ENCODE measurements at places on chromosomes 7 and 10.

- DNase-seq: no peak
These were observed 31.5 kb downstream of the TCF7L2 start for GRCh38 chr10:112981553-112981952.

DNA sequence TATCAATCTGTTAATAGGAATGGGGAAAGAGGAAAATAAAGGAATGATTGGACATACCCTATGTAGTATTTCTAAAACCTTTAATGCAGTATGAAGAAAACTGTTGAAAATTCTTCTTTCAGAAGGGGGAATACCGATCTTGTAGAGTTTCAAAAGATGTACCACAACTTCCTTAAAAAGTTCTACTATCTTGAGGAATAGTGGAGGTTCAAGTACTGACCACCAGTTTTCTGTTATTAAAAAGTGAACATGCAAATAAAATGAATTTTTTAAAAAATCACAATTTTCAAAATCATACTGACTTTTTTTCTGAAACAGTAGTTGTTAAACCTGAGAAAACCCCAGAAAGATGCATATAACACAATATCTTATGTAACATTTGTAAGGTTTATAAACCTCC, 86.5 kb downstream of the HERC4 start:
- no peak for DNase-seq

- no peak for DNase-seq
These were observed 55.8 kb upstream of the FGFR2 start for GRCh38 chr10:121654021-121654545.

DNA sequence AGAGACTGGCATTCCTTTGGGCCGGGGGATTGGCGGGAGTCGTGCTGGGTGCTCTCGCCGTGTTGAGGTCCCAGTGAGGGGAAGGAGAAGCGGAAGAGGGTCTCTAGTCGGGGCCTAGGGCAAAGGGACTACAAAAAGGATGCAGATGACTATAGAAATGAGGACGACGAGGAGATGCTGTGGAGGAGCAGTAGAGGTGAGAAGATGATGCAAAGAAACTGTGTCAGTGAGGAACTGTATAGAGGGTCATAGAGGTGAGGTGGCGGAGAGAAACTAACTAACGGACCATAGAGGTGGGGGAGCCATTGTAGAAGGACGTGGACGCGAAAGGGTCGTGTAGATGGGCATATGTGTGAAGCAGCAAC, 324 bp downstream of the TWNK start:
- no peak for DNase-seq

GRCh38 chr7:102426268-102427018, 6.9 kb upstream of the ORAI2 start:
- no peak for DNase-seq

- peak; percentile 69 for DNase-seq
These were observed 189.3 kb downstream of the PRPF18 start for GRCh38 chr10:13775786-13776775.

DNA sequence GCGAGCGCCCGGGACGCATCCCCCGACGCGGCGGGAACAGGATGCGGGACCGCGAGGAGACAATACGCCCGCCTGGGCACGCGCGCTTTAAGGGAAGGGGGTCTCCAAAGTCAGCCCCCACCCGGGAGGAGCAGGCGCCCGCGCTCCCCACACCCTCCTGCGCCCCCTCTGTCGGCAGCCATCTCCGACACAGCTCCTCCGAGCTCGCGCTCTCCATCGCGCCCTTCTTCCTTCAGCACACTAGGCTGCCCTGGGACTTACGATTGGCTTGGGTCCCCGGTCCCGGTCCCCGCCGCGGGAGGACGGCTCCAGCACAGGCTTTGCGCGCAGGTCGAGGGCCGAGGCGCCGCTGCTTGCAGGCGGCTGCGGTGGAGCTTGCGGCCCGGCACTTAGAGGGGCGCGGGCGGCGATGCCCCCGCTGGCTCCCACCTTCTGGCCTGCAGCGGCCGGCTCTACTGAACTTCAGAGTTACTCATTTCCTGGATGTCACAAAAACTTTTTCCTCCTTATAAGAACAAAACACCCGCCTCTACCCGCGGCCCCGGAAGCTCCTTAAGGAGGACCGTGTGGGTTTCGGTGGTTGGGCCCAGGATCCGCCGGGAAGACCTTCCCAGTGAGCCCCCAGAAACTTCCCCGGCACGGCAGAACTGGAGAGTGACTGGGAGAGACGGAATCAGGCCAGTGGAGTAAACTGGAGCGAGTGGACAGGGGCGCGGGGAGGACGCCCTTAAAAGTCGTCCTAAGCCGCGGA, at the start of gene ITPRIP:
ITPRIP (minus strand) TSS at position 481 of the 751 bp plus-strand sequence. CDS start 22,414 bp downstream, outside the sequence.
- DNase-seq: peak; percentile 67

- DNase-seq: no peak
These were observed 211.2 kb downstream of the SEMA3D start for GRCh38 chr7:84975586-84976185.

GRCh38 chr10:66378117-66378876, 547.5 kb upstream of the LRRTM3 start:
- DNase-seq: peak; percentile 98

GRCh38 chr10:132577350-132578003, 39.9 kb downstream of the INPP5A start:
- peak; percentile 9 for DNase-seq

DNA sequence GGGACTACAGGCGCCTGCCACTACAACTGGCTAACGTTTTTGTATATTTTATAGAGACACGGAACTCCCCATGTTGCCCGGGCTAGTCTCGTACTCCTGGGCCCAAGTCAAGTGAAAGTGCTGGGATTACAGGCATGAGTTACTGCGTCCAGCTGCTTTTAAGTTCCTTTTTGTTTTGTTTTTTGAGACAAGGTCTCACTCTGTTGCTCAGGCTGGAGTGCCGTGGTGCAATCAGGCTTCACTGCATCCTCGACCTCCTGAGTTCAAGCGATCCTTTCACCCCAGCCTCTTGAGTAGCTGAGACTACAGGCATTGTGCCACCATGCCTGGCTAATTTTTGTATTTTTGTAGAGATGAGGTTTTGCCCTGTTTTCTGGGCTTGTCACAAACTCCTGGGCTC, 155.0 kb downstream of the GALNT17 start:
- DNase-seq: no peak

DNA sequence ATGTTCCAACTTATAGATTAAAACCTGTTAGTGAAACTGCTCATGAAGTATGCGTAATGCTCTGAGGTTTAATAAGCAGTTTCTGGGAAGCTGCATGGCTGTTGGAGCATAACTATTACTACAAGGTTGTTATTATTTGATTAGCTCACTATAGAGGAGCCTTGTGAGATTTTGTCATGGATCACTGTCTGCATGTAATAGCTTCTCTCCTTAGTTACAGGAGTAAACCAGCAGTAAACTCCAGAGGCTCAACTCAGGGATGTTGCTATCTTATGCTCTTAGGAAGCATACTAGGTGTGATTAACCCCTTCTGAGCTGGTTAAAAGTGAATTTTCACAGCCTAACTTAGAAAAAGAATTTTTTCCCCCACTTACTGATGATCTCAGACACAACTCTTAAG, 63.6 kb upstream of the IFRD1 start:
- DNase-seq: no peak

GRCh38 chr10:44807451-44807850, 103.7 kb upstream of the TMEM72 start:
- no peak for DNase-seq

DNA sequence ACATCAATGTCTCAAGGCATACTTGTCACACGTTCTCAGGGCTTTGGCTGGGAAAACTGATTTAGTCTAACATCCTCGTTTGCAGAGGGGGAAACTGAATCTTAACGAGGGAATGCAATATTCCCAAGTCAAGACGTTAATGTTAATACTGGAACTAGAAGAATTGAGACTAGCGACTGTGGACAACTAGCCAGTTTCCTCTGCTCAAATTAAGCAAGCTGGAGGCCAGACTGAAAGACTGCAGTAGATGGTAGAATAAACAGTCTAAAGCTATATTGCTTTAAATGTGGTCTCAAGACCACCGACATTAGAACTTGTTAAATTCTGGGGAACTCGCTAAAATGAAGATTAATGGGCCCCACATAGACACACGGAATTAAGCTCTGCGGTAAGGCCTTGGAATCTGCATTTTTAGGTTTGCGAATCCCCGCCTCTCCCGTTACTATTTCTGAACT, 639 bp upstream of the TFAM start:
- no peak for DNase-seq

- DNase-seq: no peak
These were observed 195.2 kb upstream of the C7orf33 start for GRCh38 chr7:148395352-148395811.

GRCh38 chr7:87450706-87451105, 24.8 kb downstream of the ABCB4 start:
- no peak for DNase-seq

DNA sequence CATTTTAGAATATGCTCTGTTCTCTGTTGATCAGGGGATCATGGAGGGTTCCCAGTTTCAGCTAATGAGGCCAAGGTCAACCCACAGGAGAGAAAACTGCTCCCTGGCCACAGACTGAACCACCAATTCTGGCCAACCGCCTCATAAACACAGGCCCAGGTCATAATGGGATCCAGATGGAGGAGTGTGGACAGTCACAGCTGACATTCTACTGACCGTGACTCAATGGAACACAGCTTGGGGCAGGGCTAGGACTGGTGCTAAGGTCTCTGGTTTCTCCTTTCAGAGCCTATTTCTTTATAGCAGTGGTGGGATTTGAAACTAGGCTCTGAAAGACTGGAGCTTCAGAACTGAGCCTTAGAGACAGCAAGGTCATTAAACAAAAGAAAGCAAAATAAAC, 68.3 kb downstream of the HIPK2 start:
- no peak for DNase-seq

DNA sequence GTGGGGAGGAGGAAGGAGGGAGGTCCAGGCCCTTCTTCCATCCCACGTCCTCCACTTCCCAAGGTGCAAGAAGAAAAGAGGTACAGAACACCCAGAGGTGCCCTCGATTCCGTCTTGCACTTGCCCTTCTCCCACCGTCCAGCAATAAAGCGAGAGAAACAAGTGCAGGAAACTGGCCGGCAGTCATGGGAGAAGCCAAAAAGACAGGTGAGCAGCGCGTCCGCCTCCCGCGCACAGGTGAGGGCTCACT, 1.3 kb downstream of the C10orf95 start:
- DNase-seq: no peak

DNA sequence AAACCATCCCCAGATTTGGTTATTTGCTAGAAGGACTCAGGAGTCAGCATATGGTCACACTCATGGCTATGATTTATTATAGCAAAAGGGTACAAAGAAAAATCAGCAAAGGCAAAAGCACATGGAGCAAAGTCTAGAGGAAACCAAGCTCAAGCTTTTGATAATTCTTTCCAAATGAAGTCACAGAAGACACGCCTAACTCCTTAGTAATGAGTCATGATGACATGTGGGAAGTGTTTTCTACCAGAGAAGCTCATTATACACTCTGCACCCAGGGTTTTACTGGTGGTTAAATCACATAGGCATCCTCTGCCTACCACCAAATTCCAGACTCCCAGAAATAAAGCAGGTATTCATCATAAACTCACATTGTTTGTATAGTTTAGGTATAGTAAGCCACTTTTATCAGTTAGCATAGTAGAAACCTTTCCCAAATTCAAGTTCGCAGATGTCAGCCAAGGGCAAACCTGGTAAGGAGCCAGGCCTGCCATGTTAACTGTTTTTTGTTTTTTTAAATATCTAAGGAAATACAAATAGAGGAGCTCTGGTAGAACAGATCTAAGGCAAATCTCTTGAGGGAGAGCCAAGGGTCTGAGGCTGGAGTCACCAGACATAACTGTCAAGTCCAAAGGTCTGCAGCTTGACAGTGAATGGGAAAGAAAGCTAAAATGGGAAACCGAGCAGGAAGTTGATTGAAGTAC, 15.4 kb upstream of the HIBADH start:
- DNase-seq: peak; percentile 95

GRCh38 chr7:67302113-67303039, 305.7 kb downstream of the TYW1 start:
- peak; percentile 98 for DNase-seq

DNA sequence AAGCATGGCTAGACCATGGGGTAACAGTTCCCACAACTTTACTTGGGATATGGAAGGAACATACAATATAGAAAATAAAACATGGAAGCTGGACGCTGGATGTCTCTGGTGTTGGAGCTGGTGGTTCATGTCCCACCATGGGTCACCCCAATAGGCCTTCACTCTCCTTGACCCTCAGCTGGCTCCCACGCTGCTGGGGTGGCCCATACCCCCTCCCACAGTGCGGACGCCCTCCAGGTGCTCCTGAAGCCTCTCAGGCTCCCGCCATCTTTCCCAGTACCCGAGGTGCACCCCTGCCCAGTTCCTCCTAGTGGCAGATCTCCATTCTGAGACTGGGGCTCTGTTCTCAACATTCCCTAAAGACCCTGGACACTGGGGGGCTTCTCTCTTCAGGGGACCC, 5.8 kb upstream of the CPA1 start:
- no peak for DNase-seq

DNA sequence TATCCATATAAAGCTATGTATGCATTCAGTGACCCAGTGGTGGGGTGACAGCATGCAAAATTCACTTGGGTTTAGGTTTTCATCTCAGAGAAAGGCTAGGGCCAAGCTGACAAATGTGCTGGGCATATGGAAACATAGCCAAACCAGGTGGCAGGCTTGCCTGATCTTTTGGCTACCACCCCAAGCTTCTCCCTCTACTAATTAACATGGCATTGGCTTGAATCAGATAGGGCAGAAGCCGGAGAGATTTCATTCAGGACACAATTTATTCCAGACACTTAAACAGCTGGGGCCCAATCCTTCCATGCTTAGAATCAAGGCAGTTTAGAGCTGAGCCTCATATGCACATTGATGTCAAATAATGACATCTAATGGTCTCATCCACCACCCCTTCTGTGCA, 95.5 kb upstream of the AGK start:
- DNase-seq: no peak

- DNase-seq: peak; percentile 47
These were observed 143.0 kb upstream of the NRBF2 start for GRCh38 chr10:62990126-62990525.

- peak; percentile 83 for DNase-seq
These were observed 296.5 kb upstream of the PITRM1 start for GRCh38 chr10:3468919-3469638.

DNA sequence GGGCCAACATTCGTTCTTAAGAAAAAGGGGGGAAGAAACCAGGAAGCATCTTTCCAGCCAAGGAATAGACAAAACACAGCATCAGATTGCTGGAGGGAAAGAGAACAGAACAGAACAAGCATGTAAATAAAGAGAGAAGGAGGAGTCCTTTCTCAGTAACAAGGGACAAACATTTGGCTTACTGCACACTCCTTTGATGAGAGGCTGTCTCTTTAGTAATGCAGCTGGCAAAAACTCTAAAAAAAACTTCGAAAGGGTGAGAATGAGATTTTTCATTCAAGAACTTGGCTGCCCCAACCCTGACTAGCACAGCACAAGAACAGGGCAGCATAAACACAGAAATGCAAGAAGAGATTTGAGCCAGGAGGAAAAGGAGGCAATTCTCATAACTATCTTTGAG, 38.9 kb upstream of the IL6 start:
- DNase-seq: no peak

DNA sequence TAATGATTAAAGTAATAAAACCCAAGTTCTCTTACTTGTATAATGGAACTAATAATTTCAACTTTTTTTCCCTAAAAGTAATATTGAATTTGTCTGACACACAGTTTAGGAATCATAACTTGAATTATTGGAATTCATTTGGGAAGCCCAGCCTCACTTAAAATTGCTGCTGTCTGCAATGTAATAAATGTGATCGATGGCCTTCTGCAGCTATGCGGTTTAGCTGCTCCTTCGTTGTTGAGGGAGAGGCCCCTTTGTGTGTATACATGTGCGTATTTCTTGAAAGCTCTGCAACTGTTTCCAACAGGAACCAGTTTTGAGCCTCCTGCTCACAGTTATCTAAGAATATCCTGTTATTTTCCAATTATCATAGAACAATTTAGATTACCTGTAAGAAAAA, 152.5 kb downstream of the AKR1D1 start:
- DNase-seq: no peak
